ENCODE measurements at places on chromosomes 12 and 14. TPM values are rescaled to one million over a fixed set of nuclear protein-coding genes. Genes with fewer than 3 reads are reported as not detected.

DNA sequence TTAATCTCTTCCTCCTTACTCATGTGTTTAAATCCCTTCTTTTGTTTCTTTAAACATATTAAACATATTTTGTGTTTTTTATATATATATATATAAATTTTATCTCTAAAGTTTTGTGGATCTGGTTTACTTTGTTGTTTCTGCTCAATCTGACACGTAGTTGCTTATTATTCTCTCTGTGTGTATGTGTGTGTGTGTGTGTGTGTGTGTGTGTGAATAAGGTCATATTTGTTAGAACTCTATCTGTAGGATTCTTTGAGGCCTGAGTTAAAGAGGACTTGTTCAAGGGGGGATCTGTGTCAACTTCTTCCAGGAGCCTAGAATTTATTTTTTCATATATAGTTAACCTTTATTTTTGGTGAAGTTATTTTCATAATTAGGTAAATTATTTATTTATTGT, 2.7 kb downstream of the GPR65 start:
- H3K27ac ChIP-seq, result peak overlapping the region; percentile 49
- no peak overlapping the region for H3K4me3 ChIP-seq
- no peak for DNase-seq
- peaks cover 59% of the 10 kb centered on the region for H3K4me1 ChIP-seq

GRCh38 chr12:21346542-21347205, 12.0 kb upstream of the SLCO1A2 start:
- H3K4me3 ChIP-seq, result no peak overlapping the region
- no peaks in the 10 kb centered on the region for H3K36me3 ChIP-seq
- no peak overlapping the region for H3K27ac ChIP-seq
- DNase-seq, result no peak

ATF1 gene
- 52.3 TPM for total RNA-seq

- no peaks in the 10 kb centered on the region for H3K27me3 ChIP-seq
- no peaks in the 10 kb centered on the region for H3K4me1 ChIP-seq
- DNase-seq, result no peak
- no peaks in the 10 kb centered on the region for H3K36me3 ChIP-seq
These were observed 162.0 kb downstream of the IPO8 start for GRCh38 chr12:30533558-30534265.

DNA sequence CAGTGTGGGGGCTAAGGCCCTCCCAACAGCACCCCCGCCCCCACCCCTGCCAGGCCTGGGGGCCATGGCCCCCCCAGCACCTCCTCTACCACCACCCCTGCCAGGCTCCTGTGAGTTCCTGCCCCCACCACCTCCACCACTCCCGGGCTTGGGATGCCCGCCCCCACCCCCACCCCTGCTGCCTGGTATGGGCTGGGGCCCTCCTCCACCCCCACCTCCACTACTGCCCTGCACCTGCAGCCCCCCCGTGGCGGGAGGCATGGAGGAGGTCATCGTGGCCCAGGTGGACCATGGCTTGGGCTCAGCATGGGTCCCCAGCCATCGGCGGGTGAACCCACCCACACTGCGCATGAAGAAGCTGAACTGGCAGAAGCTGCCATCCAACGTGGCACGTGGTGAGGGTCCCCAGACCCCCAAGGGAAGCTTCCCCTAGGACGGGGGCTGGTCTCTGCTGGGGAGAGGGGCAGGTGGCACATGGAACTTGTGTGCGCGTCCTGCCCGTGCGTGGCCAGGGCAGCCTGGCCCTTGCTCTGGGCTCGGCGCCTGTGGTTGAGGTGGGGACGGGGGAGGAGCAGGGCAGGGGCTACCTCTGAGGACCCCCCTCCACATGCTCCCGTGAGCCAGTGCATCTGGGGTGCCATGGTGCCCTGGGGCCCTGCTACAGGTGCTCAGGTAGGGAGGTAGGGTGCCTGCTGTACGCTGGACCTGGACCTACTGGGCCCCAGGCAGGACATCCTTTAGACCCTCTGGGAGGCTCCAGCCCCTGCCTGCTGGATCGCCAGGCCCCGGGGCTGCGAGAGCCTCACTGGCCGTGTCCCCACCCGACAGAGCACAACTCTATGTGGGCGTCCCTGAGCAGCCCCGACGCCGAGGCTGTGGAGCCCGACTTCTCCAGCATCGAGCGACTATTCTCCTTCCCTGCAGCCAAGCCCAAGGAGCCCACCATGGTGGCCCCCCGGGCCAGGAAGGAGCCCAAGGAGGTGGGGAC, 16.1 kb upstream of the ADSS1 start:
- no peak overlapping the region for H3K4me3 ChIP-seq
- peaks cover 17% of the 10 kb centered on the region for H3K36me3 ChIP-seq
- no peaks in the 10 kb centered on the region for H3K27me3 ChIP-seq

CCDC175 gene
- total RNA-seq, result not detected

GRCh38 chr14:50944647-50945413, 547 bp upstream of the PYGL start:
- H3K27me3 ChIP-seq, result peaks cover 16% of the 10 kb centered on the region
- H3K4me3 ChIP-seq, result no peak overlapping the region
- H3K4me1 ChIP-seq, result peaks cover 9% of the 10 kb centered on the region
- no peak overlapping the region for H3K27ac ChIP-seq

B4GALNT1 gene
- total RNA-seq, result not detected

- H3K27me3 ChIP-seq, result no peaks in the 10 kb centered on the region
- H3K4me3 ChIP-seq, result no peak overlapping the region
- DNase-seq, result no peak
- no peaks in the 10 kb centered on the region for H3K36me3 ChIP-seq
- no peaks in the 10 kb centered on the region for H3K4me1 ChIP-seq
These were observed 146.6 kb downstream of the STXBP6 start for GRCh38 chr14:24903337-24903736.

NRL gene
- 2.9 TPM for total RNA-seq

PLEKHG7 gene
- not detected for total RNA-seq

MOK gene
- total RNA-seq, result 0.73 TPM

DNA sequence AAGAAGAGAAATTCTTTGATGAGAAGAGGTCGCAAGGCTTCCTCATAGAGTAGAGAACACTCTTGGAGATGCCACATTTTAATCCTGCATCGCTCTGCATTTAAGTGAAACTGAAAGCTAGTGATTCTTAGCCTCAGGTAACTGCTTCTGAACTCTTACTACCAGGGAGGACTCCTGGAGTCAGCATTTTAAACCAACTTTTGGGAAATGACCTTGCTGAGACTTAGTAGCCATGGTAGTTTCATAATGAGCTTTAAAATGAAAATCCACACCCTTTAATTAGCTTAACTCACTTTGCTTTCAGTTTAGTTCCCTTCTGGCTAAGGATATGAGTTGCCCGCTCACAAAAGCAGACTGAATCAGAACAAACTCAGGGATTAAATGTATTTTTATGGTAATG, 80.3 kb downstream of the SYNE2 start:
- DNase-seq, result no peak
- peak overlapping the region; percentile 3 for H3K4me3 ChIP-seq
- H3K4me1 ChIP-seq, result peaks cover 56% of the 10 kb centered on the region
- H3K27me3 ChIP-seq, result no peaks in the 10 kb centered on the region
- H3K36me3 ChIP-seq, result no peaks in the 10 kb centered on the region

GRCh38 chr12:101803978-101804377, 26.8 kb downstream of the GNPTAB start:
- H3K36me3 ChIP-seq, result no peaks in the 10 kb centered on the region
- H3K4me3 ChIP-seq, result no peak overlapping the region
- H3K27me3 ChIP-seq, result no peaks in the 10 kb centered on the region

DNA sequence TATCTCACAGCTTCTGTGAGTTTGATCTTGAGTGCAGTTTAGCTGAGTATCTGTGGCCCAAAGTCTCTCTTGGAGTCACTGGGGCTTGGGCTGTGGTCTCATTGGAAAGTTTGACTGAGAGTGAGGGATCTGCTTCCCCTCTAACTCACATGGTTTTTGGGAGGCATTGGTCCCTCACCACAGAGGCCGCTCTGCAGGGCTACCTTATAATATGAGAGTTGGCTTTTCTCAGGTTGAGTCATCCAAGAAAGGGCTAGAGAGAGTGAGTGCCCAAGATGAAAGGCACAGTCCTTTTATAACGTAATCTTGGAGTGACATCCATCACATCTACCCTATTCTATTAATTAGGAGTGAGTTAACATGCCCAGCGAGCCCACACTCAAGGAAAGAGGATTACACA, 175.8 kb downstream of the SLC41A2 start:
- no peaks in the 10 kb centered on the region for H3K36me3 ChIP-seq
- H3K27me3 ChIP-seq, result no peaks in the 10 kb centered on the region
- no peak for DNase-seq
- no peak overlapping the region for H3K27ac ChIP-seq

DNA sequence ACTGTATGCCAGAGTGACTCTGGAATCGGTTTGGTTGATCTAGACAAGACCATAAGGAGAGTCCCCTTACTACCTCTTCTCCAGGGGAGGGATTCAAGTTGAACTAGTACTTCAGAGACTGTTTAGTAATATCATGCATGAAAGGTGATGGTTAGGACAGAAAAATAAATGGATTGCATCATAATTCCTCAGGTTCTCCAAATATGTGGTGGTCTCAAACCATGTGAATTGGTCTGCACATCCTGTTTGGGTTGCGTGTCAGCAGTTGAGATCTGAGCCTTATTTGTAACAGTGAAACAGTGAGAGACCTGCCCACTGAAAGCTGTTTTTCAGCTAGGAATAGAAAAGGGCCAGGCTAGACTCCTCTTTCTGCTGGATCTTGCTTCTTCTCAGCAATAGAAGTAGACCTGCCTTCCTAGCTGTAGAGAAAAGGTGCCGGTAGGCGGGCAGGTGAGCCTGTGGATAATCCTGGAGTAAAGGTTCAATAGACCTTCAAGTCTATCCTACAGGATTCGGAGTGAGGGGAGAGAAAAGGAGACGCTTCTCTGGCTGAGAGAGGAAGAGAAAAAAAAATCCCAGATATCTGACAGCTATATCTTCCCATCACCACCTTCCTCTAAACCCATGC, 258.5 kb upstream of the E2F7 start:
- no peaks in the 10 kb centered on the region for H3K36me3 ChIP-seq
- peaks cover 5% of the 10 kb centered on the region for H3K27me3 ChIP-seq
- H3K27ac ChIP-seq, result no peak overlapping the region
- no peak for DNase-seq
- H3K4me3 ChIP-seq, result no peak overlapping the region
- H3K4me1 ChIP-seq, result no peaks in the 10 kb centered on the region

DNA sequence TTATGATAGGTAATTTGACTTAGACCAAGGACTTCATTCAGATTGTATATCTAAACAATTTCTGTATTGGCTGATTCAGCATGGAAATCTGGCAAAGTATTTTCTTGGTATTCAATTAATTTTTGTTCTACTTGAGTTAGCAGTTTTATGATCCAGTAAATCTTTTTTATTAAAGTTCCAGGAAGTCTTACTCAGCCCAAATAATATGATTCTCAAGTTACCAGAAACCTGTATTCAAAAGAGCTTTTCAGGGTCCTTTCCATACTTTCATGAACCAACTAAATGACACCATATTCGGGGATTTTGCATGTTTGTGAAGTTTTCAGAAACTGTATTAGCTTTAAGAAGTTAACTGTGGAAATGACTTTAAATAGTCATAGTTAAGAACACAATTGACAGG, 662.6 kb downstream of the LRFN5 start:
- no peaks in the 10 kb centered on the region for H3K36me3 ChIP-seq
- no peak for DNase-seq
- no peak overlapping the region for H3K4me3 ChIP-seq
- no peak overlapping the region for H3K27ac ChIP-seq
- H3K4me1 ChIP-seq, result no peaks in the 10 kb centered on the region
- no peaks in the 10 kb centered on the region for H3K27me3 ChIP-seq

- no peaks in the 10 kb centered on the region for H3K27me3 ChIP-seq
- H3K4me1 ChIP-seq, result no peaks in the 10 kb centered on the region
- DNase-seq, result no peak
- no peak overlapping the region for H3K4me3 ChIP-seq
These were observed 29.7 kb downstream of the RBM19 start for GRCh38 chr12:113936460-113936859.

ADCY4 gene
- 7.1 TPM for total RNA-seq

ANGEL1 gene
- total RNA-seq, result 26.1 TPM

IL23A gene
- 34.4 TPM for total RNA-seq

DNA sequence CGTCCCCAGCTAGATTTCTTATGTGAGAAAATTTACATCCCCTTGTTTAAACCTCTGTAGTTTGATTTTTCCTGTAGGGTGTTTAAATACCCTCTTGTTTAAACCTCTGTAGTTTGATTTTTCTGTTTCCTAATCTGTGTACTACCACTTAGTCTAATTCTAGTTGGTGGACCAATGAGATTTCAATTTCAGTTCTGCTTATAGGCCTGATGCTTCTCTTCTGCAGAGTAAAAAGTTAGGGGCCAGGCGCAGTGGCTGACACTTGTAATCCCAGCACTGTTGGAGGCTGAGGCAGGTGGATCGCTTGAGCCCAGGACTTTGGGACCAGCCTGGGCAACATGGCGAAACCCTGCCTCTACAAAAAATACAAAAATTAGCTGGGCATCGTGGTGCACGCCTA, 11.5 kb downstream of the UBC start:
- peaks cover 18% of the 10 kb centered on the region for H3K4me1 ChIP-seq
- no peaks in the 10 kb centered on the region for H3K27me3 ChIP-seq
- H3K4me3 ChIP-seq, result no peak overlapping the region

OR4K17 gene
- not detected for total RNA-seq

GRCh38 chr12:105417732-105418131, 87.2 kb downstream of the C12orf75 start:
- H3K27me3 ChIP-seq, result no peaks in the 10 kb centered on the region
- H3K4me3 ChIP-seq, result no peak overlapping the region
- no peaks in the 10 kb centered on the region for H3K36me3 ChIP-seq
- no peak for DNase-seq
- H3K27ac ChIP-seq, result no peak overlapping the region

DNA sequence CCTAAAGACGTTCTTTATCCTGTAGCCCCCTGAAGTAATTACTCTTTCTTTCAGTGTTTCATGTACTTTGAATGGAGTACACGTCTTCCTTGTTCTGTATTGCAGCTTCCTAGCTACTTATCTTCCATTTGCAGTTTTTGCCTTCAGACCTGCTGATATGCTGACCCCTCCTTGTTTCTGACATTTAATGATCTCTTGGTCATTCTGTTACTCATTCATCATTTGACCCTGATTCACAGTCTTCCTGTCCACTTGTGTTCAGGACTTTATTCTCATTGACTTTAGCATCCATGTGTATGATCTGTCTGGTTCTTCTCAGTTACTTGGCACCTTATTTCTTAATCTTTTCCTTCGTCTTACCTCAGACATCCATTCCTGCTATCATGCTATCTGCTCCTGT, 22.2 kb downstream of the CPSF2 start:
- no peak for DNase-seq
- H3K4me1 ChIP-seq, result no peaks in the 10 kb centered on the region
- H3K4me3 ChIP-seq, result no peak overlapping the region
- H3K27ac ChIP-seq, result no peak overlapping the region
- no peaks in the 10 kb centered on the region for H3K27me3 ChIP-seq

Data from CD4-positive, alpha-beta memory T cell (primary cell).